ENCODE measurements at places on chromosomes 4 and X. TPM values are rescaled to one million over a fixed set of nuclear protein-coding genes. Genes with fewer than 3 reads are reported as not detected.

DNA sequence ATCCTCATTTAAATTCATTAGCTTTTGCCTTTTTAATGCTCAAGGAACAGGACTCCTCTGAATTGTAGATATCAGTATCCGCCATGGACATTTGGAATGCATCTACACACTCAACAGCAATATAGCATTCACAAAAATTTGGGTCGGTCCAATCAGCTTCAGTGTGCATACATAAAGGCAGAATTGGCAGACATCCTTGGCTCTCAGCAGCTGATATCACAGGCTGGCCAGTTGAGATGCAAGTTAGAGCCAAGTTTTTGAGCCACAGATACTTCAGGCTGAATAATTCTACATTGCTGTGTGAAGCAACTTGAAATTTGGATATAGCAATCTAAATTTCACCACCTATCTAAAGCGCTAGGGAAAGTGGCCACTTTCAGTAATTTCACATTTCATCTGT is 821.1 kb downstream of the PCDH19 start:
- no peak overlapping the region for H3K27ac ChIP-seq
- no peak for DNase-seq
- H3K36me3 ChIP-seq: no peaks in the 10 kb centered on the region
- H3K27me3 ChIP-seq: no peaks in the 10 kb centered on the region

DNA sequence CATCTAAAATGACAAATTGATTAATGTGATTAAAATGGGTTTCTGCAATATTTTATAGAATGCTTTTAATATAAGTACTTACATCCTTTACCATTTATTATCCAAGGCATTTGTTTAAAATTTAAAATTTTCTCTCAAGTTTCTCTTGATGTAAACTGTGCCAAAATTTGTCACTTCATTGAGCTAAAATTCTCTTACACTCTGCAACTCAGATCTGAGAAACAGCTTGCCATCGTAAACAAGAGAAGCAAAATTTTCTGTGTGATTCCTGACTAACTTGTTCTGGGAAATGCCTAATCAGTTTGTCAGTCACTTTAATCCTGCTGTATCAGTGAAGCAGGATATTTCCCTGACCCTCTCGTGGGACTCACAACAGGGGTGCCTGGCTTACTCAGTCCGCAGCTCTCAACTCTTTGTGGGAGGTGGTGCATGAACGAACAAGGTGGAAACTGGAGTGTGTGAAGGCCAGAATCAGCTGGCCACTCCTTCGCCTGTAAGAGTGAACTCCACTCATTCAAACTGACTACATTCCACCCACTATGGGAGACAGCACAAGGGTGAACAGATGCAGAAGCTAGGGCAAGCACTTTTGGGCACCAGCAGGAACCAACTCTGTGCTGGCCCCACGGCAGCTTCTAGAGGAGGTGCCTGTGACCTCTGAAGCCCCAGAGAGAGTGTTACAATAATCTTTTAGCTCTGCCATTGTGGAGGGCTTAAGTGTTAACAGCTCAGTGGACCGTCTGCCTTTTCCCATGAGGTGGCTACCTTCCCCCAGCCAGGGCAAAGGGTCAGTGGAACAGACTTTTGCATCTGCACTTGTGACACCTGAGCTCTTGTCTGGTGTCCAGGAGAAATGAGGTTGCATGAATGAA is 349.4 kb downstream of the FAT4 start:
- no peaks in the 10 kb centered on the region for H3K4me1 ChIP-seq
- H3K36me3 ChIP-seq: no peaks in the 10 kb centered on the region
- no peak overlapping the region for H3K4me3 ChIP-seq
- no peaks in the 10 kb centered on the region for H3K27me3 ChIP-seq
- DNase-seq: no peak
- no peak overlapping the region for H3K27ac ChIP-seq

DNA sequence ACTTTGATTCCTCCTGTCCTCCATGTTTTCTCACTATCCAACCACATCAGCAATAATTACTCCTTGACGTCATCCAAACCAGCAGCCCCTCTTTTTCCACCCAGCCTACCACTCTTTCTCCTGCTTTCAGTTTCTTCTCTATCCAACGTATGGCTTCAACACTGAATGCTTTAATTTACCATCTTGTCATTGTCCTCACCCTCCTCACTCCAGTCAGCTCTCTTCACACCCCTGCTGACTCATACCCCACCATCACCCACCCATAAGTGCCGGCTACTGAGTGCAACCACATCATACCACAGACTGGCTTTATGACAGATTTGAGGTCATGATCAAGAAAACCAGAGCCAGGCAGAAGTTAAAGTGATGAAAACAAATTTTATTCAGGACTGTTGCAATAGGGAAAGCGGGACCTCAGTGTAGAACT is 9.8 kb upstream of the ANXA5 start:
- H3K27ac ChIP-seq: no peak overlapping the region
- H3K36me3 ChIP-seq: no peaks in the 10 kb centered on the region
- no peak overlapping the region for H3K4me3 ChIP-seq
- no peak for DNase-seq

- H3K4me3 ChIP-seq: no peak overlapping the region
- no peaks in the 10 kb centered on the region for H3K27me3 ChIP-seq
- DNase-seq: no peak
- H3K4me1 ChIP-seq: no peaks in the 10 kb centered on the region
- no peak overlapping the region for H3K27ac ChIP-seq
Observed at GRCh38 chr4:21826071-21826470, 122.5 kb downstream of the KCNIP4 start.

- no peak for DNase-seq
- no peak overlapping the region for H3K27ac ChIP-seq
- H3K36me3 ChIP-seq: no peaks in the 10 kb centered on the region
- no peaks in the 10 kb centered on the region for H3K27me3 ChIP-seq
- no peak overlapping the region for H3K4me3 ChIP-seq
- H3K4me1 ChIP-seq: no peaks in the 10 kb centered on the region
Observed at GRCh38 chrX:2863646-2864045, 34.9 kb downstream of the GYG2 start.

- H3K27me3 ChIP-seq: no peaks in the 10 kb centered on the region
- H3K4me3 ChIP-seq: no peak overlapping the region
- no peak for DNase-seq
- peaks cover 15% of the 10 kb centered on the region for H3K4me1 ChIP-seq
Observed at GRCh38 chr4:82422616-82423015, 7.6 kb downstream of the HNRNPDL start.

GRCh38 chrX:9997524-9997923 is 30.4 kb downstream of the CLDN34 start:
- no peak overlapping the region for H3K4me3 ChIP-seq
- DNase-seq: no peak
- H3K27me3 ChIP-seq: no peaks in the 10 kb centered on the region
- no peaks in the 10 kb centered on the region for H3K4me1 ChIP-seq
- H3K36me3 ChIP-seq: no peaks in the 10 kb centered on the region
- H3K27ac ChIP-seq: no peak overlapping the region

PCDH19 gene
- not detected for polyA plus RNA-seq

C4orf50 gene
- not detected for polyA plus RNA-seq

THAP9 gene
- polyA plus RNA-seq: 1.7 TPM

ADH4 gene
- polyA plus RNA-seq: not detected

DNA sequence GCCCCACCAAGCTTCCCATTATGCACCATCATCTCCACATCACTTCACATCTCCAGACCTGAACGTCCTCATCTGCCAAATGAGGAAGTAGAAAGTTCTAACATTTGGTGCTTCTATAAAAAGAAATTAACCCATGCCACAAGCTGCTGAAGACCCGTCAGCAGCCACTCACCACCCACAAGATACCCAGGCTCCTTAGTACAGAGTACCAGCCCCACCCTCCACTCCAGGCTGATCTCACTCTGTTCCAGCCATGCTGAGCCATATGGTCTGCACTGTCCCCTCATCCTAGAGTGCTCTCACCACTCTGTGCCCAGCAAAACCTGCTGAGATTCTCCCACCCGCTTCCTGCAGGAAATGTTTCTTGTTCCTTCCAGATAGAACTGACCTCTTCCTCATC is 240.8 kb upstream of the PPARGC1A start:
- H3K4me1 ChIP-seq: no peaks in the 10 kb centered on the region
- H3K36me3 ChIP-seq: no peaks in the 10 kb centered on the region
- no peak overlapping the region for H3K27ac ChIP-seq
- DNase-seq: no peak
- H3K4me3 ChIP-seq: no peak overlapping the region

PPP2R2C gene
- polyA plus RNA-seq: not detected

GRCh38 chr4:164293743-164294142 is 460.2 kb upstream of the SMIM31 start:
- H3K4me1 ChIP-seq: no peaks in the 10 kb centered on the region
- no peaks in the 10 kb centered on the region for H3K36me3 ChIP-seq
- DNase-seq: no peak
- H3K27ac ChIP-seq: no peak overlapping the region
- no peaks in the 10 kb centered on the region for H3K27me3 ChIP-seq
- no peak overlapping the region for H3K4me3 ChIP-seq

GRCh38 chr4:185513489-185514181 is 21.7 kb downstream of the PDLIM3 start:
- H3K4me1 ChIP-seq: peaks cover 14% of the 10 kb centered on the region
- no peaks in the 10 kb centered on the region for H3K27me3 ChIP-seq
- DNase-seq: no peak
- no peaks in the 10 kb centered on the region for H3K36me3 ChIP-seq

NEUROG2 gene
- polyA plus RNA-seq: not detected

- H3K36me3 ChIP-seq: no peaks in the 10 kb centered on the region
- no peak overlapping the region for H3K27ac ChIP-seq
- no peak overlapping the region for H3K4me3 ChIP-seq
- DNase-seq: no peak
Observed at GRCh38 chrX:130772105-130772775, 130.8 kb downstream of the ENOX2 start.

Measured in naive thymus-derived CD4-positive, alpha-beta T cell (primary cell).